ENCODE measurements at places on chromosomes 1 and 21.

DNA sequence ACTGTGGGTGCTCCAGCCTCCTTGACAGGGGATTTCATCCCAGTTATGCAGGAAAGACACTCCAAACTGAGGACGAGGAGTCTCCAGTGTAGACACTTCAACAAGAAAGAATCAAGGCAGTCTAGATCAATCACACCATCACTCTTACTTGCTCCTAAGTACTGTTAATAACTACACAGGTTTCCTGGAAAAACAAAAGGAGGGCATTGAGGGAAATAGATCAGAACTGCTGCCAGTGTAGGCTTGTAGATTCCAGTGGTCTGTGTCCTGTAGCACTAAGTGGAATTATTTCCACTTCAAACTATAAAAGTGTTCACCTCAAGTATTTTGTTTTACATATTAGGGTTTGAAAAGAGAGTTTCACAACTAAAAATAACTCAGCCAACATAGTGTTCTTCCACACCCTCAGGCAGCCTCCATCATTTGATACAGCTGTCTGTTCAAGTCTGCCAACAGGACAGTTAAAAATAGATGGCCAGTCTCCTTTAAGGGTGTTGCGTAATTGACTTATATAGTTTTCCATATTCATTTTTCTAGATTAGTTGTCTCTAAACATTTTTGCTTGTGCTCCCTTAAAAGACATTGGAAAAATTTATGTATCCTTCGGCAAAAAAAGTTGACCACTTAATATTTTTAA lies 32.0 kb upstream of the AGL start:
- DNase-seq = no peak

DNA sequence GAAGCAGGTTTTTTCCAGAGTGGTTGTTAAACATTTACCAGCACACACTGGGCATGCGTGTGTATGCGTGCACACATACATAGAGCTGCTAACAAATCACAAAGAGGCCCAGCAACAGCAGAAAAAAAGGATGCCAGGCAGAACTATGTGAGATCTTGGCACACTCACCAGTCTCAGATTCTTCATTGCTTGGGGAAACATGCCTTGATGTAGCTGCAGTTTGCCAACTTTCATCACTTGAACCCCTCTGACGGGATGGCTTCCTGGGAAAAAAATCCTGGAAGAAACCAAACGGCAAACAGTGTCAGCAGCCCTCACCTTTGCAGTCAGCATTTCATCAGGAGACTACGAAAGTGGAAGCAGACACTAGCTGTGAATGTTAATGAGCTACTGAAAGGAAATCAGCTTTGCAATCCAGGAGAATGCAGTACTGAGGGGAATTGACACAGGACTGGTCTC lies 609.1 kb downstream of the KIF26B start:
- no peak for DNase-seq

- DNase-seq = no peak
These were observed 120.5 kb upstream of the KLHDC7A start for GRCh38 chr1:18360251-18360650.

- no peak for DNase-seq
These were observed 4.5 kb upstream of the SDC3 start for GRCh38 chr1:30912913-30913652.

DNA sequence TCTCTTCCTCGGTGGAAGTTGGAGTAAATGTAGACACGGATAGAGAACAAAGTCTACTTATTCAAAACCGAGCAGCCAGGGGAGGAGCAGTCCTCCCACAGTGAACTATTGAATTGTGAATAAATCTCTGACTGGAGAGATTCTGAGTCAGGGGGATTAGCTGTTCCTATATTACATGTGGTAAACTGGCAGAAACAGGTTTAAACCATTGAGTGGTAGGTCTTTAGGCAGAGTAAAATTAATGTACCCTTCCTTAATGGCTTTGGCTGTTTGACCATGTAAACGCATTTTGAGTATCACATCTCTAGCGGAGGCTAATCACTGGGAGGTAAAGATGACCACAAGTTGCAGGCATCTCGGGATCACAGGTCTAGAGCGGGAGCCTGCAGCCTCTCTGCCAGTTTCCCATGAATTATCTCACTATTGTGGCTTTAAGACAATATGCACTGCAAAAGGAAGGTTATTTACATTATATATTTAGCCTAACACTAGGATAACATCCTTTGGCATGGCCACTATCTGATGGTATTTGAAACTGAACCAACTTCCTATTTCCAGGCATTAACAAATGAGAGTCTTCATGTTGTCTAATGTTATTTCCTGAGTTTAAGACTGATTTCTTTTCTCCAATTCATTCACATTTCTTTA lies 7.9 kb upstream of the DISC1 start:
- DNase-seq = no peak

- DNase-seq = no peak
These were observed 4.5 kb downstream of the AKNAD1 start for GRCh38 chr1:108852221-108852975.

- no peak for DNase-seq
These were observed 7.7 kb downstream of the RPE65 start for GRCh38 chr1:68442006-68442405.

GRCh38 chr1:156813298-156813697 lies 3.4 kb downstream of the SH2D2A start:
- DNase-seq = no peak

- no peak for DNase-seq
These were observed 35.3 kb upstream of the POFUT2 start for GRCh38 chr21:45322960-45323461.

DNA sequence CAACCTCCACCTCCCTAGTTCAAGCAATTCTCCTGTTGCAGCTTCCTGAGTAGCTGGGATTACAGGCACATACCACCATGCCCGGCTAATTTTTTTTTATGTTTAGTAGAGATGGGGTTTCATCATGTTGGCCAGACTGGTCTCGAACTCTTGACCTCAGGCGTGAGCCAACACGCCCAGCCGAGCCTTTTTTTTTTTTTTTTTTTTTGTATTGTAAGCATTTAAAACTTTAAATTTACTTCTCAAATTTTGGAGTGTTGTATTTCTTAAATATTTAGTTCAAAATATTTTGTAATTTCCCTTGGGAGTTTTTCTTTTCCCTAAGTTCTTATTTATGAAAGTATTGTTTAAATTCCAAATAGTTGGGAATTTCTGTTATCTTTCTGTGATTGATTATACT lies 9.2 kb upstream of the SCAF4 start:
- DNase-seq = no peak

GRCh38 chr1:43435146-43436145 lies 18.3 kb downstream of the HYI start:
- no peak for DNase-seq

- DNase-seq = no peak
These were observed 37.7 kb upstream of the MAP10 start for GRCh38 chr1:232767305-232768074.

GRCh38 chr21:43597540-43598250 lies 61.6 kb downstream of the HSF2BP start:
- DNase-seq = no peak

GRCh38 chr21:43203591-43203990 lies 34.8 kb downstream of the CRYAA start:
- no peak for DNase-seq

DNA sequence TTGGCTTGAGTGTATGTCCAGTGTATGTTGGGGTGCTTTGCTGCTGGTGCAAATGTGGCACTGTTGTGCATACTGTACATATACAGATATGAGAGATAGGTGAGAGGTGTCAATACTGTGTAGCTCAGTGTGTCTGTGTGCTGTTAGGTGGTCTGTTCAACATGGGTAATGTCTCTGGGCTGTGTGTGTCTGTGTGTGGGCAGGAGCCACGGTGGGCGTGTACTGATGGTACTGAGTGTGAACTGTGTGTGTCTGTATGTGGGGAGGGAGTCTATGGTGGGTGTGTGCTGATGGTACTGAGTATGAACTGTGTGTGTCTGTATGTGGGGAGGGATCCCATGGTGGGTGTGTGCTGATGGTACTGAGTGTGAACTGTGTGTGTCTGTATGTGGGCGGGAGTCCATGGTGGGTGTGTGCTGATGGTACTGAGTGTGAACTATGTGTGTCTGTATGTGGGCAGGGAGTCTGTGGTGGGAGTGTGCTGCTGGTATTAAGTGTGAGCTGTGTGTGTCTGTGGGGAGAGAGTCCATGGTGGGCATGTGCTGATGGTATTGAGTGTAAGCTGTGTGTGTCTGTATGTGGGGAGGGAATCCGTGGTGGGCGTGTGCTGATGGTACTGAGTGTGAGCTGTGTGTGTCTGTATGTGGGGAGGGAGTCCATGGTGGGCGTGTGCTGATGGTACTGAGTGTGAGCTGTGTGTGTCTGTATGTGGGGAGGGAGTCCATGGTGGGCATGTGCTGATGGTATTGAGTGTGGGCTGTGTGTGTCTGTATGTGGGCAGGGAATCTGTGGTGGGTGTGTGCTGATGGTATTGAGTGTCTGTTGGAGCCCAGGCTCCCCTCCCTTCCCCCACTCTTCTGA lies 32.2 kb upstream of the FOXO6 start:
- no peak for DNase-seq

GRCh38 chr1:14552246-14552965 lies 46.1 kb upstream of the KAZN start:
- DNase-seq = no peak

All from SK-N-MC (cell line).